Stimulated activated CD4-positive, alpha-beta T cell treated with anti-CD3 and anti-CD28 coated beads, Interleukin-15, amount 100 ng/mL, for 24 hours (primary cell): ENCODE measurements at places on chromosomes 16 and 17.

GRCh38 chr17:1779571-1780131 lies 17.8 kb downstream of the SERPINF1 start:
- no peak for DNase-seq

GRCh38 chr16:31083981-31084380 lies 4.8 kb downstream of the PRSS53 start:
- DNase-seq, result no peak

- peak; percentile 60 for DNase-seq
Measured at GRCh38 chr17:20896153-20896649, 146.6 kb downstream of the USP22 start.

DNA sequence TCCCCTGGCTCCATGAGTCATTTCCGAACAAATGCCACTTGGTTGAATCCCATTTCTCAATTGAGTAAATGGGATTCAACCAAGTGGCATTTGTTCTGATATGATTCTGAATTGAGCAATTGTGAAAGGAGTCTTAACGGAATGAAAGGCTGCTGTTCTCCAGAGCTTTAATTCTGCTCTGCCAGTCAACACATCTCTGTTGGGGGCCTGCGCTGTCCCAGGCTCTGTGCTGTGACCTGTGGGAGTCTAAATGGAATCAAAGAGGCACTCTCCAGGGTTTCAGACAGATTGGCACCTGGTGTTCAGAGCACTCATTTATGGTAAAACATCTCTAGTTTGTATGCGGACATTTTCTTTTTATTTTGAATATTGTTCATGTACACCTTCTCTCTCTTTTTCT lies 126.2 kb downstream of the WSCD1 start:
- no peak for DNase-seq

GRCh38 chr17:5672815-5673430 lies 88.6 kb upstream of the NLRP1 start:
- DNase-seq, result no peak

- no peak for DNase-seq
Measured at GRCh38 chr16:78972006-78972405, 628.5 kb downstream of the MAF start.
